ENCODE measurements at places on chromosomes 4 and X. TPM values are rescaled to one million over a fixed set of nuclear protein-coding genes. Genes with fewer than 3 reads are reported as not detected.

DNA sequence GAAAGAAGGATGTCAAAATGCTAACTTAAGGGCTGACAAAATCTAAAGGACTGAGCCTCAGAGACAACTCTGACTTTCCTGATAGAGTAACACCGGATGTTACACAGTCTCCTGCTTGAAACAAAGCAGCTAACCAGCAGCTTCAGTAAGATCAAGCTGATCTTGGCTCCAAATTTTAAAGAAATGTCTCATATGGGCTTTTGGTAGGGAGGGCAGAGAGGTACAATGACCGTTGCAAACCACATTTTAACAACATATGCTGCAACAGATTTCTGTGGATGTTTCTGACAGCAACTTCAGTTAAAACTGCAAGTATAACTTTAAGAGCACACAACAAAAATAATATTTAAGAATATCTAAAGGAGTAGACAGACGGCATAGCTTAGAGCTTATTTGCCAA is 9.1 kb downstream of the RPGR start:
- DNase-seq, result no peak

DNA sequence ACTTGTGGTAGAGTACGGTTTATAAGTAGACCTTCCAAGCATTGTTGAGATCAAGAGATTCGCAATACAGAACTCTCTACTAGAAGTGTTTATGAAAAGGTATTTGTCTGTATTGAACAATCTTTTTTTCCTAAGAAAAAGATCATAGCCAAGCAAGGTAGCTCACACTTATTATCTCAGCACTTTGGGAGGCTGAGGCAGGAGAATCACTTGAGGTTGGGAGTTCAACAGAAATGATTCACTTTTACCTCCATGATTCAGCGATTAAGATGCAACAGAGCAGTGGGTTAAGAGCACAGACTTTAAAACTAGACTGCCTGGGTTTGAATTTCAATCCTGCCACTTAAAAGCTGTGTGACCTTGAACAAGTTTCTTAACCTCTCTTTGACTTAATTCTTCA is 74.3 kb downstream of the TMEM156 start:
- DNase-seq, result no peak

GRCh38 chr4:152485726-152486276 is 50.1 kb downstream of the FBXW7 start:
- peak; percentile 79 for DNase-seq

- DNase-seq, result peak; percentile 41
Observed at GRCh38 chr4:15577508-15577907, 77.6 kb downstream of the FBXL5 start.

GRCh38 chr4:112938461-112939058 is 110.9 kb upstream of the ANK2 start:
- DNase-seq, result peak; percentile 59

DNA sequence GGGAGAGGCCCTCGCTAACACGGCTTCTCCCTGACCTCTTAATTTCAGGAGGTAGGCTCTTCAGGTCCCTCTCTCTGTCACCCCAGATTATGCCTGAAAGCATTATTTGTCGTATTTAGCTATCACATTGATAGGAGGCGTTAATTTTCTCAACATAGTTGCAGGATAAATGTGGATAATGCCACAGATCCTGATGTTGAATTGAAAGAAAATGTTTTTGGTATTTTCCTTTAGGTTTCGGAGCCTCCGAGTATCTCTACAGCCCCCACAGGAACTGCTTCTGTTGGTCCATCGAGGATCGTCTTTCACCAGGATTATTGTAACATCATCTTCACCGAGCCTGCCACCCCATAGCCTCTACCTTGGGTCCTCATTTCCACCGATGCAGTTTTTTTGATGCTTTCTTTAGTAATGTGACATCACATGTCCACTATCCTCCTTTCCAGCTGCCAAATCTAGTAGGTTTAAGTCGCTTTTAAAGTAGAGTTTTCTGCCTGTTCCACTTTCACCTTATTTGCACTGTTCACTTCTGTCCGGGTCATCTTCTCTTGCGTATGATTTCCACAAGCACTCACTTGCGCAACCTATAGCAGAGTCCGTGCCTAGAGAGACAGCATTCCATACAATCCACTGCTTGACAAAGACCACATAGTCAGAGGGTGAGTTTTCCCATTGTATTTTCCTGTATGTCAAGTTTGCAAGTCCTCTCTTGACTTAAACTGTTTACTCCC is 665 bp downstream of the TIGD2 start:
- DNase-seq, result peak; percentile 88

The TEX13B gene
- not detected for total RNA-seq

The S100P gene
- total RNA-seq, result not detected

Data from HFFc6 (cell line).